GM13977 (cell line): ENCODE measurements at places on chromosomes 6 and 20.

DNA sequence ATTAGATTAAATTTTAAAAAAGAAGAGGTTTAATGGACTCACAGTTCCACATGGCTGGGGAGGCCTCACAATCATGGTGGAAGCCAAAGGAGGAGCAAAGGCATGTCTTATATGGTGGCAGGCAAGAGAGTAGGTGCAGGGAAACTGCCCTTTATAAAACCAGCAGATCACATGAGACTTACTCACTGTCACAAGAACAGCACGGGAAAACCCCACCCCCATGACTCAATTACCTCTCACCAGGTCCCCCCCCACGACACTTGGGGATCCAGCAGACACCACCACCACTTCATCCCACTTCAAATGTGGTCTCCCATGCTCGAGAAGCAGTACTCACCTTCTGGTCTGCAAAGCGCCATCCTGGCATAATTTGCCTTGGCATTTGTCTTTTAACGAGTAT is 24.6 kb downstream of the MTFR2 start:
- no peak for DNase-seq

DNA sequence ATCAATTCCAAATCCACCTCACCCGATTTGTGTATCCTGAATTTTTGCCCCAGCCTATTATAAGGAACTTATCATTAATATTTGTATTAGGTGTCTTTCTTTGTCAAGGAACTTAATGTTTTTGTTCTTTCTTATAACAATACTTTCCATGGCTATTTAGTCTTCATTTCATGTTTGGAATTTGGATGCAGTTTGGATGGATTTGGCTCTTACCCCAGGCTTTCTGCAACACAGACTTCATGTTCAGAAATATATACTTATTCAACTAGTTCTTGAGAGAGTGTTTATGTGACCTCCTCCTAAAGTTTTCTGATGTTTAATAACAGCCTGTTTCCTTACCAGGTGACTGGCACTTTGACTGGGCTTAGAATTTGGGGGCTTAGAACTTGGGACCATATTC is 35.9 kb upstream of the TOX2 start:
- no peak for DNase-seq

DNA sequence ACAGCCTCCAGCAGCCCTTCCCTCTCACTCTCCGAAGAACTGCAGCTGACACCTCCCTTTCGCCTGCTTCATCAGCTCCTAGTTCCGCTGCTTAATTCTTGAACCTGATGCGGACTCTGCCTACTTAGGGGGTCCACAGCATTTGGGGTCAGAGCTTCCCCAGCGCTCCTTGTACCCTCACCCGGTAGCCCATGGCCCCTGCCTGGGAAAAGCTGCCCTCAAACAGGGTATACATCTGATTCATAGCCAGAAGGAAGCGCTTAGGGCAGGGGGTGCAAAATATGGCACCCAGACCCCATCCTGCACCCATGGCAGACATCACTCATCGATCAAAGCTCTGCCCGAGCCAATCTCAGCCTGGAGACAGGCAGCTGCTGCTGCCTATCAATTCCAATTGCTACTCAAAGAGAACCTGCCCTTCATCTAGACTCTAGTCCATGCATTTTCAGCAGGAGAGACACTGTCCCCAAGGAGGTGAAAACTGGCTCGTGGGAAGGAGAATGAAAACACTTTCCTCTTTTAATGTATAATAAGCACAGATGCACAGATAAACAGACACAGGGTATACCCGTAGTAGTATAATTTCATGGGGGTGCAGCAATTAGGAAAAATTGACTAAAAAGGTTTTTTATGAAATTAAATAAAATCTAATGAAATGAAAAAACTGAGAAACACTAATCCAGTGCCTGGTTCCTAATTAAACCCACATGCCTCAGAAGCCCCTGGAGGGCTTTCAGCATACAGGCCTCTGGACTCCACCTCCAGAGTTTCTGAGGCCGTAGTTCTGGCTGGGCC is 194.8 kb downstream of the PREX1 start:
- DNase-seq: no peak

- no peak for DNase-seq
Observed at GRCh38 chr6:43740321-43740960, 29.6 kb upstream of the VEGFA start.

DNA sequence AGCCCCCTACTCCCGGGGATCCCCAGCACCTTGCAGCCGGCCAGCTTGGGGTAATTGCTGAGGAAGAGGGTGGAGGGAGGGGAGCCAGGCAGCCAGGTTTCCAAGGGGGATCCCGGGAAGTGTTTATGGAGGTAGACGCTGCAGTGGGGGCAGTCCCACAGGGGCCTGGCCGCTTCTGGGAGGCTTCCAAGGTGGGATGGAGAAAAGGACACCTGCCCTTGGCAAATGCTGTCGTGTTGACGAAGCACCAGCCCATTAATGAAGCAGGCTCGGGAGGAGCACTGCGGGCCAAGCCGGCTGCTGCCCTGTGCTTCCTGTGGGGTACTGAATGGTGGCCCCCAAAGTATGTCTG is 82.4 kb downstream of the TMEM242 start:
- DNase-seq: no peak

- no peak for DNase-seq
Observed at GRCh38 chr6:16336056-16336818, 97.8 kb downstream of the GMPR start.

GRCh38 chr6:28353981-28354676 is 4.4 kb downstream of the ZKSCAN3 start:
- DNase-seq: no peak

GRCh38 chr20:1505871-1506270 is 14.7 kb upstream of the SIRPB2 start:
- no peak for DNase-seq

DNA sequence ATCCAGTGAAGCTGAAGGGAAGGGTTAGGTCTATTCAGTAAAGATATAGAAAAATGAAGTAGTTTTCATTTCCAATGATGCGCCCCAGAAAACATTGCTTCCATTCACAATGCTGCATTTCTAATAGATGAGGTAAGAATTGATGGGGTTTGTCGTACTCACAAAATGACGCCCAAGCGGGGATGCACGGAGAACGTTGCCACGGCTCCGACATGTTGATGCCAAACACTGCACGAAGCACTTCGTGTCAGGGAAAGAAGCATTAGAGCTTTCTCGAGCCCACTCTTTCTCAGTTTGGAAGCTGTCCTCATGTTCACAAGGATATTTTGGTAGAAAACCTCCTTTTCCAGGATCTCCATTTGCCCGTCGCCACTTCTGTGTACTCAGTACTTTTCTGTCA is 21.6 kb upstream of the MAFB start:
- DNase-seq: no peak

- no peak for DNase-seq
Observed at GRCh38 chr6:162343198-162343935, 384.2 kb downstream of the PRKN start.

GRCh38 chr20:11890331-11891076 is 27.2 kb upstream of the BTBD3 start:
- peak; percentile 84 for DNase-seq

DNA sequence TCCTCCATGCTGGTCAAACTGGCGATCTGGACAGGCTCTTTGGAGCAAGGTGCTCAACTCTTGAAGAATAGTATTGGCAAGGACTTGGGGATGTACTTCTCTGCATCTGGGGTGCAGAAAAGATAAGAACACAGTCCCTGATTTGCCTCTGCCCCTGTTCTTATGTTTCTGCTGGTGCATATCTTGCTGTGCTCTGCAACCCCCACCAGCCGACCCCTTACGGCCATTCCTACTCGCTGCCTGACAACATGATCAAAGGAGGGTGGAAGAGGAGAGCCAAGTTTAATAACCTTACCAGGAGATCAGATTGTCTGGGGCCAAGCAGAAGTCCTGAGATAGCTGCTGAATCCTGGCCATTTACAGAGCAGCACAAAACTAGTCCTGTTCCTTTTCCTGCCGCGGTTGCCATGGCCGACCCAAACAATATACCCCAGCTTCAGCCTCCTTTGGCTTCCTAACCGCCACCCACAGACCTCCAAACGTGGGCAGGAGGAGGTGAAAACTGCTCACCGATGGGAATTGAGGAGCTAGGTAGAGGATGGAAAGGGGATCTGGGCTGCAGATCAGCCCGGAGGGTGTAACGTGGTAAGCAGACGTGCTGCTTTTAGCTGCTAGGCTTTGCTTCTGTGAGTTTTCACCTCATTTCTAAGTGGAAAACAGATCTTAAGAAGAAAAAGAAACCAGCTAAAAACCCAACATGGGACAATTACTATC is 60.9 kb downstream of the ATXN1 start:
- no peak for DNase-seq

DNA sequence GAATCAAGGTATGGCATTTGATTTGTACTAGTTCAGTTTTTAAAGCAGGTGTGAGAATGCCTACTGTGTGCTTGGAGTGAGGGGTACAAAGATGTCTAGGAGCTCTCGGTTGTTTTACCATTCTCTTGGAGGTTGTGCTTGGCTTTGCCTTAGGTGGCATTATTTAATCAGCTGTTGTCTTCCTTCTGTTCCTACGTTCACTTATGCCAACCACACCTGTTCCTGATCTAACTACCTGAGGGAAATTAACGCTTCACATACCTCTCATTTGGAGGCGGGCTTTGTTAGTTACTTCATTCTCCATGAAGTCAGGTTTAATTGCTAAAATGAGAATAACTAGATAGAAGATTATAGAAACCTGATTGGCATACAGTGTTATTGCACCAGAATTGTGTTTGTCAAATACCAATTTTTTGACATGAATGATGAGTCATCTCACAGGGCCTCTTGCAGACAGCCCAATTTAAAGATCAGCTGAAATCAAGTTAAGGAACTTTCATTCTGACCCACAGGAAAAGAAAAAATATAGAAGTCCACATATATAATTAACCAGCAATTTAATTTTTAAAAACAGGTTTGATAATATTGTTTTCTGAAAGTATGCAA is 24.8 kb upstream of the PBOV1 start:
- DNase-seq: no peak

GRCh38 chr6:129183681-129184301 is 300.9 kb downstream of the LAMA2 start:
- DNase-seq: no peak

DNA sequence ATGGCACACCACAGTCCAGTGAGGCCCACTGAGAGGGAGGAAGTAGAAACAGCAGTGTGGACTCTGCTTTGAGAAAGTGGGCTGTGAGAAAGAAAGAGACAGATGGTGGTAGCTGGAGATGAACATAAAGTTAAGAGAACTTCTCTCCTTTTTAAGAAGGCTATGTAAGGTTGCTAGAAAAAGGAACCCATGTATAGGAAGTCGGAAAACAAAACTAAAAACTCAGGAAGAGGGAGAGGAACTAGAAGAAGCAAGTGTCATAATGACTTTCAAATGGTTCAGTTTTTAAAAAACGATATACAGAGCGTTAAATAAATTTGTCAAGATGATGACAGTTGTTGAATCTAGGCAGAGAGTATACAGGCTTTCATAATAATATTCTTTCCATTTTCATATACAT is 25.4 kb upstream of the GMNN start:
- no peak for DNase-seq

DNA sequence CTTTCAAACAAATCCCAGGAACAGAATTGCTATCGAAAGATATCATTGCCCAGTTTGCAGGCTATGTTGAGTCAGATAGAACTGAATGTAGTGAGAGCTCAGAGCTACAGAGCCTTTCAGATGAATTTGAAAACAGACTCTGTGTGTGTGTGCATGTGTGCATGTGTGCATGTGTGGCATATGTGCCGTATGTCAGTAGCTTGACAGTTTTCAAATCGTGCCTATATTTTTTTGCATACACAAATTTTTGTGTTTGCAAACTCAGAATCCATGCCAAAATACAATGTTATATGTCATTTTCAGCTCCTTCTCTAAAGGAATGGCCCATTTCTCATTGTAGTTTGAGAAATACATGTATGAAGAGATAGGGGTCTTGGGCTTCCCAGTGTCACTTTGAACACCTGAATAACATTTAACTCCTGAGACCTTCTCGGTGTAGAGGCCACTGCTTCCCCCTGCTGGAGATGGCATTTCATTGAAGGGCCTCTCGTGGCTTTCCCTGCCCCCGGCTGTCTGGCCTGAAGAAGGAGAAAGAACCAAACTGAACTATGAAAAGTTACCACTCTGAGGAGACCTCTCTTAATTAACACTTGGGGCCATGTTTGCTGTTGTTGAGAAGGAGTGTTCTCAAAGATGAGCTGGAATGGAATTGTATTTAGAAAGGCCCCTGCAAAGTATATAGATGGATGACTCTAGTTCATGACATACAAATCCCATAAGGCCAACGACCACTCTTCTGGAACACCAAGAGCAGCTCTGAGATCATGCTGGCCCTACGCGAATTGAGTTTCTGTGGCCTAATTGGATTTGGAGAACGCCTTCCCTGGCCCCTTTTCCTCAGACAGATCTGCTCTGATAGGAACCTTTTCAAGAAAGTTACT is 58.7 kb downstream of the VAPB start:
- DNase-seq: no peak

DNA sequence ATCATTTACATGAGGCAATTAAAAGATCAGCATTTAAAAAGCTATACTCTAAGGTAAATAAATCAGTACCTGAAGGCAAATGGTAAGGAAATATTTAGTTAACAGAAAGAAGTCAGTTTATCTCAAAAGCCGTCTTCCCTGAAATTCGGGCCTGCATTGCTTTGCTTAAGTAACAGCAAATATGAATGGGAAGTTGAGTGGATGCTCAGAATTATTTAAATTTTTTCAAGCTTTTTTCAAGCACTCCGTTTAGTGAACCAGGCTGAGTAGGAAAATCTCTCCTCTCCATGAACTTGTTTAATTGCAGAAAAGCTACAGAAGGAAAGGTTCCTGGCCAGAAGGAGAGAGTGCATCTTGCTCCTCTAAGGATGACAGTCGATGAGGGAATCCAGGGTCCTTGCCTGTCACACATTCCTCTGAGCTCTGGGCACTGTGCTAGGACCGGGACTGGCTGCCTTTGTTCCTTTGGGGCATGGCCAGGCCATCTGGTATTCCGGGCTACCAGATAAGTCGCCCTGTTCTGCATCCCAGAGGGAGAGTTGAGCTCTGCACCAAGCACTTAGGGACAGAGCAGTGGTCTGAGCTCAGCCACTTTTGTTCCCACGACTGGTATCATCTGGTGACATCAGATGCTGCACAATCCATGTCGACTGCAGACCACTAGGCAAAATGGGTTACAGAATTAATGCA is 77.6 kb downstream of the RIN2 start:
- no peak for DNase-seq

GRCh38 chr20:53825282-53825681 is 231.6 kb upstream of the ZNF217 start:
- no peak for DNase-seq

DNA sequence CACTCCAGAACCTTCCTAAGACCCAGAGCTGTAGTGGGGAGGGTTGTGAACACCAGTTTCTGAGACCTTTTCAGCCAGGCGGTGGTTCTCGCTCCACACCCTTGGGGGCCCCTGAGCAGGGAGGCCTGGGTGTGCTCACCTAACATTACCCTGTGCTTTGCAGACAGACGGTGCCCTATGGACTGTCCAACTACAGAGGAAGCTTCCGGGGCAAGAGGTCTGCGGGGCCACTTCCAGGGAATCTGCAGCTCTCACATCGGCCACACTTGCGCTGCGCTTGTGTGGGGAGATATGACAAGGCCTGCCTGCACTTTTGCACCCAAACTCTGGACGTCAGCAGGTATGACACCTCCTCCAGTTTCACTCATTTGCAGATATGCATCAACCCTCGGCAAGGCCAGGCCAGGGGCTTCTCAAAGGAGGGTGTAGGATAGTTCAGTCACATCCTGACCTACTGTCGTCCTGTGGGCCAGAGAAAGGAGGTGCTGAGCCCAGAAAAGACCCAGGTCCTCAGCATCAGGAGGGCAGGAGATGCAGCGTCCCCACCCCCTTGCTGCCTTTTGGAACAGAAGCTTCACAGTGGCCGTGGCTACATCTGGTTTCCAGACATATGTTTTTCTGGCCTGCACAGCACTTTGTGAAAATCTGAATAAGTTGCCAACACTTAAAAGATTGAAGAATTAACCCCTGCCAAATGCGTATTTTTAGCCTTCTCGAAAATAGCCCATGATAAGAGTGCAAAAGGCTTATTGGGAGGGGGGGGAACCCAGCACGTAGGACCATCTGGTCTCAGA is 20.6 kb downstream of the EDN3 start:
- no peak for DNase-seq
